ENCODE measurements at places on chromosomes 5 and 9.

- peak; percentile 15 for DNase-seq
Observed at GRCh38 chr5:146560205-146560812, 44.3 kb upstream of the GPR151 start.

- no peak for DNase-seq
Observed at GRCh38 chr5:119785057-119785456, 155.7 kb downstream of the FAM170A start.

DNA sequence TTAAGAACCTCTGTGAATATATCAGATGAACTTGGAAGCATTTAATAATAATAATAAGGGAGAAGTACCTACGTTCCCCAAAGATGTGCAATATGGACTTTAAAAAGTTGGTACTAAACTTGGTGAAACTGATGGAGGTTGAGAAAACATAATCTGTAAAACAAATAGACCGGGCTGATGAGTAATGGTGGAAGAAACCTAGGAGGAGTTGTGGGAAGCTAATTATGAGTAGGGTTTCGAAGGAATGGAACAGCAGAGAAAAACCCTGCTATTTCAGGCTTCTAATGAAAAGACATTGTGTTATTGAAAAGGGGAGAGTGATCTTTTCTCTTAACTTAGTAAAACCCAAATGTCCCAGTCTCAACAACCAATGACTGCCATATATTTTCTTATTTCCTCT lies 229.3 kb downstream of the PCSK1 start:
- DNase-seq, result no peak

DNA sequence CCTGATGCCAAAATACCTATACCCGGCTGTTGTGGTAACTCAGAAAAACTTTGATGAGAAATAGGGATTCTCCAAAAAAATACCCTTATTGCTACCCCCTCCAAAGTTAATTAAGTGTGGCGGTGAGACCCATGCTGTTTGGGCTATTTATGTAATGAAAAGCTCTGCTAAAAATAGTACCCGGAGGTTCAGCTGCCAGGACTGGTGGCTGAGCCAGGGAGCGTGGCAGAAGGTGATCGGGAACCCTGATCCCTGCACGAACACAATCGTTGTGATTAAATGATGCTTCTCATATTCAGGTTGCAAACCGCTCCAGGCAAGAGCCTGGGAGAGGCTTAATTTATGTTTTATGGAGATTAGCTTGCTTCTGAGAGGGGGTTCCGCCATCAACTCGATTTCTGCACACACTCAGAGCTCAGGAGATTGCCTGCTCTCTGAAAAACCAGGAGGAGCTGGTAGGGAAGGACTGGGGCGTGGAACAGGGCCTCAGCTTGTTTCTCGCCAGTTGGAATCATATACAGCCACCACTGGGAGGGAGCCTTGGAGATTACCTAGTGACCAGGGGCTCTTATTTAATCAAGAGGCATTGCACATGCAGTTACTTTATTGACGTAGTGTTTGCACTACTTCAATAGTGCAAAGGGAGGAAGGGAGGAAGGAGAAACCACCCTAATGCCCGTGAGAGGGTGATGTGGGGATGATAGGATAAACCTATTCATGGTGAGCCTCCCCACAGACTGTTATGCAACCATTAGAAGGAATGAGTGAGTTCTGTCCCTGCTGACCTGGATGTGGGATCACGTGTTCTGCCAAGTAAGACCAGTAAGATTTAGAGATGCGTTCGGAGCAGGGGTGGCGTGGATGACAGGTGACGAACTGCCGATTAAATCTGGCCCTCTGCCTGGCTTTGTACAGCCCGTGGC lies 23.4 kb downstream of the HRH2 start:
- DNase-seq, result no peak

DNA sequence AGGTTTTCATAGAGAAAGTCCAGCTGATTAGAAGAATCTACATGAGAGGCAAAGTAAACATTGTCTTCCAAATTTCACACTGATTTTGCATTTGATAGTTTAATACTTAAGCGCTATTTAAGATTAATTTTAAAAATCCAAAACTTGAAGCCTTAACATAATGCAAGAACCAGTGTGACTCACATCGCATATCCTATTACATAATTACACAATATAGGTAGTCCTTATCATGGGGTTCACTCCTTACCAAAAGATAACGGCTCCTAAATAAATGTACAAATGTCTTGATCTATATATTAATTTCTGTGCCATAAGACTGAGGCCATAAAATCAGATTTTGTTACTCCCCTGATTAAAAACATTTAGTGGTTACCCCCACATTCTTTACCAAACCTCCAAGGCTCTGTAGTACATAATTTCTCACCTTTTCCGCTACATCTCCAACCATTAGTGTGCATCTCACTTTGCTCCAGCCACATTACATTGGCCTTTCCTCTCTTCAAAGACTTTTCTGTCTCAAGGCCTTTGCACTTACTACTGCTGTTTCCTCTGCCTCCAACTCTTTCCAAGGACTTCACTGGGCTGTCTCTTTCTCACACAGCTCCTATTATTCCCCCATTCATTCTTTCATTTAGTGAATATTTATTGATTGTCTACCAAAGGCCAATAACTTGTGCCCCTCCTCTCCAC lies 1.0 kb downstream of the RIOK2 start:
- DNase-seq, result no peak

Data from retinal pigment epithelial cell (primary cell).